ENCODE measurements at places on chromosomes 7 and 10. TPM values are rescaled to one million over a fixed set of nuclear protein-coding genes. Genes with fewer than 3 reads are reported as not detected.

Gene ERVW-1
- not detected for total RNA-seq

Gene VSIR
- total RNA-seq = 15.9 TPM

Gene NRF1
- 10.4 TPM for total RNA-seq

Gene OR2A5
- not detected for total RNA-seq

Gene TMEM139
- total RNA-seq = not detected

Gene PAX4
- not detected for total RNA-seq

Gene HOXA7
- 1.6 TPM for total RNA-seq

Gene SPDYE2
- total RNA-seq = not detected

Gene NRBF2
- 30.3 TPM for total RNA-seq

Gene TMEM229A
- total RNA-seq = not detected

Gene GPR15LG
- not detected for total RNA-seq

Gene CYP51A1
- 414 TPM for total RNA-seq

Gene AEBP1
- 15.5 TPM for total RNA-seq

Gene ABI1
- 21.7 TPM for total RNA-seq

Gene SFTPD
- total RNA-seq = not detected

Gene FXYD4
- not detected for total RNA-seq

Gene SPDYE2B
- total RNA-seq = not detected

Gene NPC1L1
- total RNA-seq = 0.14 TPM

Gene MBLAC1
- 2.4 TPM for total RNA-seq

Gene C10orf71
- total RNA-seq = not detected

Gene OR13A1
- total RNA-seq = not detected

Gene USP6NL
- total RNA-seq = 8.7 TPM

Gene FAM221A
- 1.7 TPM for total RNA-seq

Gene ZNF467
- 0.28 TPM for total RNA-seq

Gene NKX1-2
- not detected for total RNA-seq

Gene MYOZ1
- total RNA-seq = 0.14 TPM

Gene SLC16A9
- 0.55 TPM for total RNA-seq

Gene HOGA1
- 0.28 TPM for total RNA-seq

Gene GSTK1
- 83.4 TPM for total RNA-seq

Gene SLC16A12
- not detected for total RNA-seq

Gene CDHR1
- total RNA-seq = under 0.01 TPM

Gene RADIL
- 0.57 TPM for total RNA-seq
